NCI-H2081 (cell line): ENCODE measurements at places on chromosomes 7 and 10.

- DNase-seq: no peak
Measured at GRCh38 chr7:105187302-105188169, 173.5 kb downstream of the KMT2E start.

DNA sequence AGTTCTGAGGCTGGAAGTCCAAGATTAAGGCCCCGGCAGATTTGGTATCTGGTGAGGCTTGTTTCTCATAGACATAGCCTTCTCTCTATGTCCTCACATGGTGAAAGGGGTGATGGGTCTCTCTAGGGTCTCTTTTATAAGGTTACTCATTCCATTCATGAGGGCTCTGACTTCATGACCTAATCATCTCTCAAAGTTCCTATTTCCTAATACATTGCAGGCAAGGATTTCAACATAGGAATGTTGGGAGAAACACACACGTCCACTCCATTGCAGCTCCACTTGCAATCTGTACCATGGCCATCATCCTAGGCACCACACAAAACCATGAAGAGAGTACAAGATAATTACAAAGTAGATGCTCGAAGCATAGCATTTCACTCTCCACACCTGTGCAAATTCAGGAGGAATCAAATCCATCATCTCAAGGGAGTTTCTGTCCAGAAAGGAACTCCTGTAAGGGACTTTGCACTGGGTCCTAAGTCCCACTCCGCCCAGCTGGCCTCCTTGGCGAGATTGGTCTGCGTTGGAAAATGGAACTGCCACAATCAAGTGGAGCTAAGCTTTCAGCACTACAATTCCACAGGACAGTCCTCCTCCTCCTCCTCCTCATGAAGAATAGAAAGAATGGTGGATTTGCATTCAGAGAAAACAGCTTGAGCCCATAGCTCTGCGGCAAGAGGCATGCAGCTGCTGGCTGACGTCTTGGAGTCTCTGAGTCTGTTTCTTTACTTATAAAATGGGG lies 8.8 kb downstream of the DDC start:
- DNase-seq: no peak

DNA sequence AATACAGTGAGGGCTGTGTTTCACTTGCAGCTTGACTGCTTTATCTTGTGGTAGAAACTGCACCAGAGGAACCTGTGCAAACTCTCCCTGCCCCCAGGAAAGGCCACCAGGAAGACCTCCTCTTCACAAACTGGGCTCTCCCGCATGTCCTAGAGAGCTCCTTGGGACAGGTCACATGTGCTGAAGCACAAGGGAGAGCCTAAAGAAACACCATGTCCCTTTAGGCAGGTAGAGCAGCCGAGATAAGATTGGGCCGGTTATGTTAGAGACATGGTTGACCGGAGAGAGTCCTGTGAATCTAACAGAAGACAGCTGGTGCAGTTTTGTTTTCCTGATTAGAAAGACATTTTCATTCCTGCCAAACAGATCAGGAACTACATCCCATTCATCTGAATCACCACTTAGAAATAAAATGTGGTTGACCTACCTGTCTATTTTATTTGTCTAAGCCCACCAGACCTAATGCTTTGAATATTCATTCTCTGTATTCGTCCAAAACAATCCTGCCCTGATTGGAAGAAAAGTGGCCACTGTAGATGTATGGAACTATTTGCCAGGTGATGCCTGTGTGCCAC lies 224.1 kb downstream of the GLI3 start:
- DNase-seq: no peak

DNA sequence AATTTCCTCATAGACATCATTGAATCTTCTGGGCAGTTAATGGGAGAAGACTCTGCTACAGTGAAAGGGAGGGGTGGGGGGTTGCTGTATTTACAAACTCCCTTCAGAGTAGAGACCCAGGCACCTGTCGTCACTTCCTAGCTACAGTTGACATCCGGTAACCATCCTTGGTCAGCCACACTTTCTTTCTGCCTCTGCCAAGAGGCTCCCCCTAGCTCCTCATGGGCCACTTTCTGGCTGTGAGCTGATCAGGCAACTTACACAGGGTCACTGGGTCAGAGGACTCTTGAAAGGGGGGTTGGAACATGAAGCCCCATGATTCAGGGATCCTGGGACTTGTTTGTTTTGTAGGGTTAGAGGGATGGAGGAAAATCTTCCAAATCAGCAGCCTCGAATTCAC lies 1.2 kb downstream of the TECPR1 start:
- DNase-seq: peak; percentile 61

DNA sequence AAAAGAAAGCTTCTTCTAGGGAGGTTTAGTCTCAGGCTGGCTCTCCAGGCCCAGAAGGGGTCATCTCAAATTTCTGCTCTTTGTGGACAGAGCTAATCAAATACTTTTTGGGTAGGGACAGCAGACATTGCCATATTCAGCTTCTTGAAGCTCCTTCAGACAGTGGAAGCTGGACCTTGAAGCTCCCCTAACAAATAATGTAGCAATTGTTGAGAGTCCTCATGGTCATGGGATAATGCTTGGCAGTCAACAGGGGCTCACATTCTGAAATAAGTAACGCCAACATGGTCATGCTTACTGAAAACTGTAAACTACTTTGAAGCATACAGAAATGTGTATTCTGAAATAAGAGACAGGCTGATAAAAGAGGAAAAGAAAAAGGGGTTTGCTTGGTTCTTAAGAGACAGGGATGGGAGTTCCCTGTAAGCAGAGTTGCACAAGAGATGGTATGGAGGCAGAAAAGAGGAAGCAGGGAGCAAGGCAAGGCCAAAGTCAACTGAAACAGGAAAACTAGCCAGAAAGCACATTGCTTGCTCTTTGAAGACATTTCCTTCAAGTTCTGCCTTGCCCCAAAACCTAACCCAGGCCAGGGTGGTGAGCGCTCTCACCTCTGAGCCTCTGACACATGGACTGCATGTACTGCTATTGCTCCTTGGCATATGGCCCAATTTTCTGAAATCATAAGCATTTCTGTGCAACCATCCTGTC lies 53.1 kb upstream of the KMT2E start:
- no peak for DNase-seq

GRCh38 chr10:118914629-118915028 lies 114.9 kb upstream of the NANOS1 start:
- no peak for DNase-seq

GRCh38 chr10:10630281-10630680 lies 387.4 kb upstream of the CELF2 start:
- no peak for DNase-seq

- DNase-seq: no peak
Measured at GRCh38 chr7:51123322-51124019, 193.1 kb downstream of the COBL start.

DNA sequence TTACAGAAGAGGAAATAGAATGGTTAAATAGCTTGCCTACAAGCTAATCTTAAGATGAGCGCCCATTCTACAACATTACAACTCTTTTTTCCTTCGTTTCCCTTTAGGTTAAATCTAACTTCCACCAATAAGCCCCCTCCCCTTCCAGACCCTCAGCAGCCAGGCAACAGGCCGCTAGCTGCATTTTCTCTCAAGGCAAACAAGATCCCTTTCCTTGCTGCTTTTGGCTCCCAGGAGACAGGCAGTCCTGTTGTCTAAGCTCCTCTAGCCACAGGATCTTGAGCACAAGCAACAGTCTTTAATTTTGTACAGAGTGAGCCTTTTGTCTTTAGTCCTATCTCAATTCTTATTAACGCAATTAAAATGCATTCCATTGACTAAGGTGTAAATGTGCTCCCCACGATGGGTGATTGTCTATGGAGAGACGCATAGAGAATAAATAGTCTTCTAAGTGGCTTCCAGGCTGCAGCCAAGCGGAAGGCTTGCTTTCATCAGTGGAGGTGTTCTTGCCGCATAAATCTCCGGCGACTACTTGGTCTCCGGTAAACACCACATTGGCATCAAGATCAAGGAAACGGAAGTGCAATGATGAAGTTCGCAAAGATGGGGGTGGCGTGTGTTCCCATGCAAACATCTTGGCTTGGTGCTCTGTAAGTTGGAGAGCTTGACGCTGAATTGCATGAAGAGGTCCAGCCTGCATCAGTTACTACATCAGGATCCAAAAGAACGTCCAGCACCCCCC lies 181.9 kb upstream of the LYZL2 start:
- no peak for DNase-seq

DNA sequence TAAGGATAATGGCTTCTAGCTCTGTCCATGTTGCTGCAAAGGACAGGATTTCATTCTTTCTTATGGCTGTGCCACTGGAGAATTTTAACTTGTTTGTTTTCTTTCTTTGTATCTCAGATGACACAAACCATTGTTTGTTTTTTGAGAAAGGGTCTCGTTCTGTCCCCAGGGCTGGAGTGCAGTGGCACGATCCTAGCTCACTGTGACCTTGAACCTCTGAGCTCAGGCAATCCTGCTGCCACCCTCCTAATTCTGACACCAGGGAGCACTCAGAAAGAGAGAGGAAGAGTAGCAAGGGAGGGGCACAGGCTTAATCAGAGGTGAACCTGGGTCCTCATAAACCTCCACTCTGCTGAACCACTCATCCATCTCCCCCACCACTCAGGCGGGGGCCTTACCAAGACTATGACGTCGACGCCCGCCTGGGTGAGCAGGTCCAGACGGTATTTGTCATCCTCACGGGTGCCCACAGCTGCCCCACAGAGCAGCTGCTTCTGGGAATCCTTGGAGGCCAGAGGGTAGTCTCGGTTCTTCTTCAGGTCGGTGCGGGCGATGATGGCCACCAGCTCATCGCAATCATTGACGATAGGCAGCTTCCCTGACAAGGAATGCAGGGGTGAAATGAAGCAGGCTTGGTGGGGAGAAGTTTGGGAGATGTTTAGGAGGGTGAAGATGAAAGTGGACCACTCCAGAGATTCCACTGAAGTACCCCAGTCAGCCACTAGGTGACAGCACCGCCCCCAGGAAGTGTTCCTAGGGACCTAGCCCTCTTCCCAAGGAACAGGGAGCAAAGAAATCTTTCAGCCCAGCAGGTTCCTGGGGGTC lies 11.6 kb downstream of the IMPDH1 start:
- DNase-seq: peak; percentile 47

DNA sequence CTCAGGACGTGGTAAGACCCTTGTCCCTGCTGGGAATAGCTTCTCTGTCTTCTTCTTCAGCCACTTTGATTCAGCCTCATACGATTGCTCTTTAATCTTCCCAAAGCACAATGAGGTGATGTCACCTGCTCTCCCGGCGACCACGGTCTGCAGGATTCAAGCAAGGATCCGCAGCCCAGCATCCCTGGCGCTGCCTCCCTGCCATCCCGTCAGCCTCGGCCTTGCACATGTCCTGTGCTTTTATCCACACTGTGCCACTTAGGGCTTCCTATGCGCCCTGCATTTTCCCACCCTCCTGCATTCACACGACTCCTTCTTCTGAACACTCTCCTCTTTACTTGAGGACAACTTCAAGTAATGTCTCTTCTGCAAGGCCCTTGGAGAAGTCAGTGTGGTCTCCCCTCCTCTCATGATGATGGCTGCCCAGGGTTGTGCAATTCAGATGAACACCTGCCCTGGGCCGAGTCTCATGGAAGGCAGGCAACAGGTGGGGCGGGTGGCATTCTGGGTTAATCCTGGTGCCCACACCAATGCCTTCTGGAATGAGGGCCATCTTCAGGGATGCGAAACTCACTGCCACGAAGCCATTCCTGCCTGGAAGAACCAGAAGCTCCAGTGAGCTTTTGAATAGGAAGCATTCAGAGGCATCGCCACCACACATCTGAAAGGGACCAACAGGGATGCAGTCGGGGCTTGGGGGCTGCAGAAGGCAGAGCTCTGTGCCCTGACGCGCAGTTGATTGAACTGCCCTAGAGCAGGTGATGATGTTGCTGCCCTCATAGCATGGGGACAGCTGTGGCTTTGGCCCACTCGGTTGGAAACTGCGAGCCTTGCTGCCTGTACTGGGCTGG lies 287.5 kb downstream of the GLRX3 start:
- DNase-seq: no peak

- DNase-seq: no peak
Measured at GRCh38 chr7:137235434-137235833, 108.1 kb downstream of the PTN start.

DNA sequence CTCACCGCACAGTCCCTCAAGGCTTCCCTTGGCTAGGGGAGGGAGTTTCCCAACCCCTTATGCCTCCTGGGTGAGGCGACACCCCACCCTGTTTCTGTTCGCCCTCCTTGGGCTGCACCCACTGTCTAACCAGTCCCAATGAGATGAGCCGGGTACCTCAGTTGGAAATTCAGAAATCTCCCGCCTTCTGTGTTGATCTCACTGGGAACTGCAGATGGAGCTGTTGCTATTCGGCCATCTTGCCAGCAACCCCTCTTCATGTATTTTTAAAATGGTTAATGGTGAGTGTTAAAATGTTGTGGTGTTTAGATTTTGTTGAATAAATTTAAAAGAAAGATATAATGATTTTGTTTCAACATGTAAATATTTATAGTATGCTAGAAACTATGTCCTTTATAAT lies 22.0 kb downstream of the UMAD1 start:
- no peak for DNase-seq

DNA sequence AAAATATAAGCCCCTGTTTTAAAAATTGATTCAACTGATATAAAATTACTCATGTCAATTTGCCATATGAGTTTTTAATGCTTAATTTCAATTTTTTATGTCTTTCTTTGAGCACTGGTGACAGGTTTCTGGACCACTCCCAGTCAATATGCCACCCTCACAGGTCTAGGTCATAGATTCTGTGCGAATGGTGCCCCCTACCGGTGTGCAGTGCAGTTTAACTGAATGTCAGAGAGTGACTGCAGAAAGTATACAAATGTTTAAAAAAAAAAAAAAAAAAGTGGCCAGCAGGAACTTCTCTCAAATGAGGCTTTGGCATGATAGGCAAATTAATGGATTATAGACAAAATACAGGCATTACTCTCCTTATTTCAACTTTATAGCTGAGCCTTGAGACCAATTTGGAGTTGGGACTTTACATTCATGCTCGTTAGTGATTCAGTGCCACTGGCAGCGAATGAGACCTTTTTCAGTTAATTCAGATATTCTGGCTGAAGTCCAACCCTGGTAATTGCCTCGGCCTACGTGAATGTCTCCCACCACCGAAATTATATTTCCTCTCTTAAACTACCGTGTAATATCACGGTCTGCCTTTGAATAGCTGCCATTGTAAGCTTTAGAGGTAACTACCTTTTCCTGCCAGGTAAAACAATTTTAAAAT lies 427.6 kb downstream of the PHTF2 start:
- DNase-seq: peak; percentile 93

DNA sequence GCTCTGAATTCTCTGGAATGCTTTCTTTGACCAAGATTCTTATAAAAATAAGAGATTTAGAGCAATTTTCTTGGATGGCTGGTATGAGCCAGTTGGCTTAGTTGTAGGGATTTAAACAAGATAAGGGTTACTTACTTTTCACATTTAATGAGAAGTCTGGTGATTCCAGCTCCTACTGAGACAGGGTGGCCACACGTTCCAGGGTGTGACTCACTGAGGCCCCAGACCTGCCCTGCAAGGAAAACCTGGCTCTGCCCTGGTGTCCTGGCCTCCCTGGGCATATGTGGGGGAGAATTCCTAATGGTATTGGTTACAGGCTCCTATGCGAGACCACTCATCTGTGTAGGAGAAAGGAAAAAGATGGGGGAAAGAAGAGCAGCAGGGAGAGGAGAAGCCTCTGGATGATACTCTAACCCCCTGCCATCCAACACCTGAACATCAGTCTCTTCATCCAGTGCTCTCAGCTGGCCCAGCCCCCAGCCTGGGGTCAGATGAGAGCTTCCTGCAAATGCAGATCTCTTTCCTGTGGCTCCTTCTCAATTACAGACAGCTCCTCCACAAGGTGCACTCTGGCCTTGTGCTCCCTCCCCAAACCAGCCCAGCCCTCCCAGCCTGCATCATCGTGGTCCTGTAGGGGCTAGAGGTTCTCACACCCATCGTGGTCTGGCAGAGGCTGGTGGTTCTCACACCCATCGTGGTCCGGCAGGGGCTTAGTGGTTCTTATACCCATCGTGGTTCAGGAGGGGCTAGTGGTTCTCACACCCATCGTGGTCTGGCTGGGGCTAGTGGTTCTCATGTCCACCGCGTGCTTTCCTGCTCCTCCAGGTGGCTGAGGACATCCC lies 139.9 kb downstream of the EGFR start:
- no peak for DNase-seq
